Uterus (tissue), 4 donors: ENCODE measurements at places on chromosomes 12 and 14. TPM values are rescaled to one million over a fixed set of nuclear protein-coding genes. Genes with fewer than 3 reads are reported as not detected.

The OR4N5 gene
- total RNA-seq, result not detected

The BDKRB1 gene
- total RNA-seq, result not detected

The SSPN gene
- total RNA-seq, result 49.8 TPM

- H3K27ac ChIP-seq, result no peak overlapping the region
- H3K27me3 ChIP-seq, result no peaks in the 10 kb centered on the region
- DNase-seq, result no peak
- H3K4me1 ChIP-seq, result no peaks in the 10 kb centered on the region
These were observed 164.3 kb upstream of the BCL2L14 start for GRCh38 chr12:11906286-11906935.

- H3K36me3 ChIP-seq, result no peaks in the 10 kb centered on the region
- H3K27me3 ChIP-seq, result no peaks in the 10 kb centered on the region
- no peak overlapping the region for H3K27ac ChIP-seq
- no peak for DNase-seq
- H3K4me3 ChIP-seq, result no peak overlapping the region
These were observed 274.6 kb downstream of the BTG1 start for GRCh38 chr12:91870872-91871707.

- no peak for DNase-seq
- no peaks in the 10 kb centered on the region for H3K36me3 ChIP-seq
- no peak overlapping the region for H3K27ac ChIP-seq
- H3K4me3 ChIP-seq, result no peak overlapping the region
- no peaks in the 10 kb centered on the region for H3K4me1 ChIP-seq
These were observed 41.6 kb downstream of the SMUG1 start for GRCh38 chr12:54147186-54147585.

GRCh38 chr12:6569312-6569711 lies 1.2 kb upstream of the NOP2 start:
- no peak overlapping the region for H3K4me3 ChIP-seq
- no peaks in the 10 kb centered on the region for H3K4me1 ChIP-seq
- H3K27me3 ChIP-seq, result no peaks in the 10 kb centered on the region

- no peaks in the 10 kb centered on the region for H3K4me1 ChIP-seq
- no peaks in the 10 kb centered on the region for H3K27me3 ChIP-seq
- no peaks in the 10 kb centered on the region for H3K36me3 ChIP-seq
- H3K27ac ChIP-seq, result no peak overlapping the region
- no peak for DNase-seq
- H3K4me3 ChIP-seq, result no peak overlapping the region
These were observed 7.7 kb upstream of the SLC24A4 start for GRCh38 chr14:92315050-92315805.

- H3K4me3 ChIP-seq, result no peak overlapping the region
- H3K27ac ChIP-seq, result no peak overlapping the region
- no peaks in the 10 kb centered on the region for H3K27me3 ChIP-seq
- no peaks in the 10 kb centered on the region for H3K4me1 ChIP-seq
- no peaks in the 10 kb centered on the region for H3K36me3 ChIP-seq
- peak; percentile 9 for DNase-seq
These were observed 15.5 kb downstream of the SLC25A29 start for GRCh38 chr14:100290607-100291304.

DNA sequence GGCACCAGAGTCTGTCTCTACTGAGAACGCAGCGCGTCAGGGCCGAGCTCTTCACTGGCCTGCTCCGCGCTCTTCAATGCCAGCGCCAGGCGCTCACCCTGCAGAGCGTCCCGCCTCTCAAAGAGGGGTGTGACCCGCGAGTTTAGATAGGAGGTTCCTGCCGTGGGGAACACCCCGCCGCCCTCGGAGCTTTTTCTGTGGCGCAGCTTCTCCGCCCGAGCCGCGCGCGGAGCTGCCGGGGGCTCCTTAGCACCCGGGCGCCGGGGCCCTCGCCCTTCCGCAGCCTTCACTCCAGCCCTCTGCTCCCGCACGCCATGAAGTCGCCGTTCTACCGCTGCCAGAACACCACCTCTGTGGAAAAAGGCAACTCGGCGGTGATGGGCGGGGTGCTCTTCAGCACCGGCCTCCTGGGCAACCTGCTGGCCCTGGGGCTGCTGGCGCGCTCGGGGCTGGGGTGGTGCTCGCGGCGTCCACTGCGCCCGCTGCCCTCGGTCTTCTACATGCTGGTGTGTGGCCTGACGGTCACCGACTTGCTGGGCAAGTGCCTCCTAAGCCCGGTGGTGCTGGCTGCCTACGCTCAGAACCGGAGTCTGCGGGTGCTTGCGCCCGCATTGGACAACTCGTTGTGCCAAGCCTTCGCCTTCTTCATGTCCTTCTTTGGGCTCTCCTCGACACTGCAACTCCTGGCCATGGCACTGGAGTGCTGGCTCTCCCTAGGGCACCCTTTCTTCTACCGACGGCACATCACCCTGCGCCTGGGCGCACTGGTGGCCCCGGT lies at the start of gene PTGDR:
Gene PTGDR, plus strand, starts transcription at position 198 of the 778 bp plus-strand sequence. Its CDS starts 117 bp downstream, at position 315.
- no peaks in the 10 kb centered on the region for H3K36me3 ChIP-seq
- H3K27ac ChIP-seq, result peak within 1 kb of the TSS; percentile 24
- DNase-seq, result no peak
- no peaks in the 10 kb centered on the region for H3K4me1 ChIP-seq

- H3K27ac ChIP-seq, result peak overlapping the region; percentile 86
- no peak overlapping the region for H3K4me3 ChIP-seq
- no peak for DNase-seq
- H3K4me1 ChIP-seq, result peaks cover 8% of the 10 kb centered on the region
- no peaks in the 10 kb centered on the region for H3K36me3 ChIP-seq
- no peaks in the 10 kb centered on the region for H3K27me3 ChIP-seq
These were observed 10.3 kb downstream of the PLEKHG3 start for GRCh38 chr14:64714432-64715025.

GRCh38 chr12:4243091-4243490 lies 30.5 kb upstream of the CCND2 start:
- no peaks in the 10 kb centered on the region for H3K4me1 ChIP-seq
- no peak overlapping the region for H3K27ac ChIP-seq
- no peaks in the 10 kb centered on the region for H3K36me3 ChIP-seq
- no peak for DNase-seq
- H3K27me3 ChIP-seq, result no peaks in the 10 kb centered on the region

GRCh38 chr12:122036153-122036552 lies 14.5 kb downstream of the BCL7A start:
- DNase-seq, result no peak
- H3K36me3 ChIP-seq, result no peaks in the 10 kb centered on the region
- H3K4me1 ChIP-seq, result no peaks in the 10 kb centered on the region
- no peak overlapping the region for H3K4me3 ChIP-seq

DNA sequence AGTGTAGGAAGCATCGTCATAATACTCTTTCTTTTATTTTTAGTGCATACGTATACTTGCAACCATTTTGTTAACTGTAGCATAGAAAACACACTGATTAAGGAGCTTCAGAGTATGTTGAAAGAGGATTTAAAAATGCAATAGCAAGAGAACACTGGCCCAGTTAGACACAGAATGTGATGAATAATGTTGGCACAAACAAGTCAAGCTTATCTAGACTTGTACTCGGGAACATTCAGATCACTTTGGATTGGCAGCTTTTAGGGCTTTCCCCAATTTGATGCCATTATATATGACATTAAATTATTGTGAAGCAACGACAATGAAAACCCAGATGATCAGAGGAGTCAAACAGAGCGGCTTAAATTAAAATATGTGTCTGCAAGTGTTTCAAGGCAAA lies 468.1 kb downstream of the PRKD1 start:
- no peaks in the 10 kb centered on the region for H3K27me3 ChIP-seq
- H3K27ac ChIP-seq, result no peak overlapping the region
- H3K4me3 ChIP-seq, result no peak overlapping the region

GRCh38 chr12:115413626-115414025 lies 729.7 kb upstream of the TBX3 start:
- H3K27me3 ChIP-seq, result no peaks in the 10 kb centered on the region
- H3K27ac ChIP-seq, result no peak overlapping the region
- no peak for DNase-seq

DNA sequence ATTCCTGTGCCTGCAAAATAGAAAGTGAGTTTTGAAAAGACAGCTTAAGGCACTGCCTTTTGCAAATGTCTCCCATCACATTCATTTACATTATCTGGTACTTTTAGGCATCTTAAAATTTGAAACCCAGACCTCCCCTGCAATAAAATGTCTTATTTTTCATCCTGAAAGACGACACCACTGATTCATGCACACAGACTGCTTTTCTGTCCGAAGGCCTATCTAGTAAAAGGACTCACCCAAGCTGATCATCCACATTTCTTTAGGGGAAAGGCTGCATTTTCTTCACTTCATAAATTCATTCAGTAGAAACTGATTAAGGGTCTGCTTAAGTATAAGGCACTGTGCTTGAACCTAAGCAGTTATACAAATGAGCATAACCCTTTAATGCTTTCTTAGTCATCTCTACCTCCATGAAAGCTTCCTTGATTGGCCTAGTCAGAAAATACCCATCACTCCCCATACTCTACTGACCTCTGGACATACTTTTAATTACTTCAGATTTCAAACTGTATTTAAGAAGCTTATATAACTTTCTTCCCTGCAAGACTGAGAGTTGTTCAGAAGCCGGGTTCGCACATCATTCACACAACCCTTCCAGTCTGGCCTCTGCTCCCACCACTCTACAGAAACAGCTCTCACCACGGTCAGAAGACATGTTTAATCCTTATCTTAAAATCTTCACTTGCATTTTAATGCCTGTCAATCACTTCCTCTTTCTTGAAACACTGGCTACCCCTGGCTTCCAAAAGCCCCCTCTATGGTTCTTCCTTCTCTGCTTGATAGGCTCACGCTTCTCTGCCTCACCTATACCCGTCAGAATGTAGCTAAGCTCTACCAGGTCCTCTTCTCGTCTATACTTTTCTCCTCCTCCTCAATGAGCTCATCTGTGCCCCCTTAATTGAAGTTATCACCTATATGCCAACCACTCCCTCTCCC lies 288.6 kb downstream of the MED13L start:
- no peaks in the 10 kb centered on the region for H3K4me1 ChIP-seq
- no peaks in the 10 kb centered on the region for H3K36me3 ChIP-seq
- no peak for DNase-seq
- no peaks in the 10 kb centered on the region for H3K27me3 ChIP-seq
- H3K4me3 ChIP-seq, result no peak overlapping the region

DNA sequence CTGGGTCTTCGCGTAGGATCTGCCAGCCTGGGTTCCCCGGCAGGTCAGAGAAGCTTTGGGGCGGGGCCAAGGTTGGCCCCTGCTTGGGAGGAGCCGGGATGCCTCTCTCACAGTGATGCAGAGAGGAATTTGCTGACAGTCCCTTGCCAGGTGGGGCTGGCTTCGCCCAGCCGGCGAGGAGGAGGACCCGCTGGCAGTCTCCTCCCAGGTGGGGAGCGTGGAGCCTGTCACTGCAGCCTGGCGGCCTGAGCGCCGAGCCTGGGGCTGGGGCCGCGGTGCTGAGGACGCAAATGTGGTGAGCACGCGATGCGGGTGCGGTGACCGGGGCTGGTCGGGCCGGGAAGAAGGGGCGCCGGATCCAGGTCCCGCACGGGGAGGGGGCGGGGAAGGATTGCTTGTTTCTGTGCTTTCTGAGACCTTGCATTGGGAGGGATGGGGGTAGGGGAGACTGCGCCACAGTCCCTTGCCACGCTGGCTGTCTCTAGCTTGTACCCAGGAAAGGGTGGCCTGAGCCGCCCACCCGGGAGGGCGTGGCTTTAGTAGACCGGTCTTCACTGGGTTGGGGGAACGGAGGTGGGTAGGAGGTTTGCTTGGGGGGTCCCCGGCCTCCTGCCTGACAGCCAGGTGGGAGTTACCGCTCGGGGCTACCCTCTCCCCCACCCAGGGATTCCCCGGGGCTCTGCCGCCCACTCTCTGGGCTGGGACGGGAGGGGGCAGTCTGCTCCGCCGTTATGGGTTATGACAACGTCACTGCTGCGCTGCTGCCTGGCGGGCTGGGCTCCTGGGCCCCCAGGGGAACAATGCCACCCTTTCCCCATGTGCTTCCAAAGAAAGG lies at the start of gene TMEM63C:
Gene TMEM63C, plus strand, starts transcription at position 196 of the 835 bp plus-strand sequence. CDS start 37,016 bp downstream, outside the sequence.
- H3K27ac ChIP-seq, result no peak within 1 kb of the TSS
- no peak within 1 kb of the TSS for H3K4me3 ChIP-seq
- no peaks in the 10 kb centered on the region for H3K4me1 ChIP-seq
- no peaks in the 10 kb centered on the region for H3K36me3 ChIP-seq
- no peak for DNase-seq
- peaks cover 13% of the 10 kb centered on the region for H3K27me3 ChIP-seq

GRCh38 chr12:12891881-12892355 lies 556 bp downstream of the GPRC5A start:
- H3K36me3 ChIP-seq, result no peaks in the 10 kb centered on the region
- DNase-seq, result no peak
- peak overlapping the region; percentile 58 for H3K4me3 ChIP-seq
- H3K27me3 ChIP-seq, result no peaks in the 10 kb centered on the region

GRCh38 chr14:49483268-49483667 lies 102.9 kb downstream of the RPS29 start:
- no peak for DNase-seq
- H3K27me3 ChIP-seq, result no peaks in the 10 kb centered on the region
- H3K4me1 ChIP-seq, result no peaks in the 10 kb centered on the region
- no peak overlapping the region for H3K27ac ChIP-seq
- H3K36me3 ChIP-seq, result no peaks in the 10 kb centered on the region
- no peak overlapping the region for H3K4me3 ChIP-seq

GRCh38 chr12:24960222-24960855 lies 11.4 kb upstream of the BCAT1 start:
- no peaks in the 10 kb centered on the region for H3K36me3 ChIP-seq
- no peak overlapping the region for H3K4me3 ChIP-seq
- no peak overlapping the region for H3K27ac ChIP-seq
- DNase-seq, result no peak
- H3K4me1 ChIP-seq, result no peaks in the 10 kb centered on the region
- H3K27me3 ChIP-seq, result no peaks in the 10 kb centered on the region

GRCh38 chr12:108175310-108175709 lies 46.2 kb downstream of the WSCD2 start:
- H3K4me3 ChIP-seq, result no peak overlapping the region
- no peak for DNase-seq
- no peaks in the 10 kb centered on the region for H3K4me1 ChIP-seq
- H3K27ac ChIP-seq, result no peak overlapping the region
- H3K36me3 ChIP-seq, result no peaks in the 10 kb centered on the region
- H3K27me3 ChIP-seq, result no peaks in the 10 kb centered on the region

- H3K36me3 ChIP-seq, result no peaks in the 10 kb centered on the region
These were observed 110.9 kb upstream of the MGAT4C start for GRCh38 chr12:86367137-86367536.

DNA sequence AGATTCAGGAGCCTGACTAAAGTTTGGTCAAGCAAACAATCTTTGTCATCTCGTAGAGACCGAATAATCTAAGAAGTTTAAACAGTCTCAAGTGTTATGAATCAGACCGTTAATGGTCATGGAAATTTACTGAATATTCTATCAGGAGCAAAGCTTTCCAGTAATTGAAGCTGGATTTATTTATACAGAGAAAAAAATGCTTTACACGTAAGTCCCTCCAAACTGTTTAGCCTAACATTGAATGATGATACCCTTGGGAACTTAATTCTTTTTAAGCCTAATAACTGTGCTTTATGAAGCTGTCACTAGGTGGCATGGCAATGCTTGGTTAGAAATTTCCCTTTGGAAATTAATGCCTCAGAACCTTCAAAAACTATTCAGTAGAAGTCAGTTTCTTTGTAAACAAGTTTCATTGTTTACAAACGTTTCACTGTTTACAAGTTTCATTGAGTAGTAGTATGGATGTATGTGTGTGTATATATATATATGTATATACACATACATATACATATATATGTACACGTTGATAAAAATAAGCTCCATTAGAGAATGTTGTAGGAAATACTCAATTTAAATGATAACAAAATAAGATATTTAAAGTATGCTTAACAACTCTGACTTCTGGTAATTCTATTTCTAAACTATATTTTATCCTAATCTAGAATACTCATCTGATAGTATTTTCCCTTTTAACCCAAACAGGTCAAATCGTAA lies 32.1 kb downstream of the DEPDC4 start:
- H3K4me1 ChIP-seq, result no peaks in the 10 kb centered on the region
- H3K4me3 ChIP-seq, result no peak overlapping the region
- no peaks in the 10 kb centered on the region for H3K36me3 ChIP-seq
- H3K27me3 ChIP-seq, result no peaks in the 10 kb centered on the region
- no peak for DNase-seq
- H3K27ac ChIP-seq, result peak overlapping the region; percentile 31
